WTC11 (cell line): ENCODE measurements at places on chromosomes 7 and 10. TPM values are rescaled to one million over a fixed set of nuclear protein-coding genes. Genes with fewer than 3 reads are reported as not detected.

DNA sequence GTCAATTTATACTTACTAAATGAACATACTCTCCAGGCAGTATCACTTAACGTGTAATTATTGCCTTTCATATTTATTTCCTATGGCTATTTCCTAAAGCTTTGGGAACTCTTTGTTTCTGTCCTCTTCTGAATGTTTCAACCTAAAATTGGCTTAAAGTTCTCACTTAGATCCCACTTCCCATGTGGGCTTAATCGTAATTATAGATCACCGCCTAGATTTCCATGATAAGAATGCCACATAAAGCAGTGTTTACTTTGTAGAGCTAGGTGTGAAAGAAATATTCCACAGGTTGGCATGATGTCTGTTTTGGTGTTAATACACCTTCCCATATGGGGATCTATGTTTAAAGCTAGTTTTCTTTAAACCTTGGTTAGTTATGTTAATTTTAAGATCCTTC lies 1.5 kb downstream of the HDAC9 start:
- no peak for DNase-seq

GRCh38 chr10:70656489-70656888 lies 15.8 kb upstream of the ADAMTS14 start:
- DNase-seq: no peak

GRCh38 chr10:93580828-93581227 lies 14.4 kb downstream of the FFAR4 start:
- peak; percentile 31 for DNase-seq

DNA sequence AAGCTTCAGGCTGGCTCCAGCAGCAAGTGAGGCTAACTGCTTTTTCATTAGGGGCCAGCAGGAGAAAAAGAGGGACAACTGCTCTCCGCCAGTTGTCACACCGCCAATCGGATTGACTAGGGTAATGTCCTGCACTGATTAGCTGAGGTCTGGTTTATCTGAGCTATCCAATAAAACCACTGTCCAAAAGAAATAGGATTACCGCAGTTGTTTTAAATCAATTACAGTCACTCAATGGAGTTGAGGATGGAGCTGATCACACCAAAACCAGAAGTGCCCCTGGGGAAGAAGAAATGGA lies 351.4 kb upstream of the NPVF start:
- DNase-seq: no peak

PITRM1 gene
- 37.2 to 40.7 TPM (median 37.5 TPM) in 3 replicates for total RNA-seq

PDLIM1 gene
- 223 to 226 TPM (median 226 TPM) in 3 replicates for total RNA-seq

UNC5B gene
- 31.2 to 49.6 TPM (median 31.6 TPM) in 3 replicates for total RNA-seq

CPXM2 gene
- 3.4 to 4.8 TPM (median 4.7 TPM) in 3 replicates for total RNA-seq
